Smooth muscle cell of the pulmonary artery (primary cell): ENCODE measurements at places on chromosomes 7 and 10. TPM values are rescaled to one million over a fixed set of nuclear protein-coding genes. Genes with fewer than 3 reads are reported as not detected.

Gene GHRHR
- not detected in 2 replicates for total RNA-seq

Gene FGL2
- 86.5 and 91.3 TPM in 2 replicates for total RNA-seq

Gene DUSP5
- 11.0 and 15.8 TPM in 2 replicates for total RNA-seq

Gene SGMS1
- total RNA-seq, result 36.4 and 47.2 TPM in 2 replicates

Gene ZFAND2A
- 12.2 and 13.6 TPM in 2 replicates for total RNA-seq

Gene PLAC9
- 8.0 and 18.2 TPM in 2 replicates for total RNA-seq

Gene DNAJC1
- total RNA-seq, result 58.9 and 62.0 TPM in 2 replicates

Gene CDK14
- 35.8 and 59.9 TPM in 2 replicates for total RNA-seq

Gene SFRP5
- total RNA-seq, result 0.36 TPM in 1 of 2 replicates, not detected in the other

Gene PLEKHS1
- total RNA-seq, result not detected in 2 replicates

Gene PIP4K2A
- 23.2 and 36.0 TPM in 2 replicates for total RNA-seq

Gene C10orf95
- not detected in 2 replicates for total RNA-seq

Gene ANKRD61
- total RNA-seq, result 0.13 TPM in 1 of 2 replicates, not detected in the other

Gene SPDYE6
- not detected in 2 replicates for total RNA-seq

Gene MYOZ1
- total RNA-seq, result 0.20 and 0.33 TPM in 2 replicates

Gene LRIT1
- total RNA-seq, result not detected in 2 replicates

Gene NAT16
- not detected in 2 replicates for total RNA-seq

Gene IDI1
- 61.5 and 62.4 TPM in 2 replicates for total RNA-seq

Gene CYTH3
- total RNA-seq, result 42.6 and 63.0 TPM in 2 replicates

Gene CAMK2B
- 0.26 and 0.63 TPM in 2 replicates for total RNA-seq

Gene TAS2R41
- total RNA-seq, result not detected in 2 replicates

Gene SKAP2
- 8.2 and 19.0 TPM in 2 replicates for total RNA-seq

Gene UNC5B
- total RNA-seq, result 38.6 and 84.2 TPM in 2 replicates

Gene BLNK
- total RNA-seq, result 0.07 TPM in 1 of 2 replicates, not detected in the other

Gene PAX4
- total RNA-seq, result not detected in 2 replicates

Gene SSC4D
- total RNA-seq, result 0.40 and 0.65 TPM in 2 replicates

Gene RFC2
- 8.3 and 8.9 TPM in 2 replicates for total RNA-seq

Gene CELF2
- total RNA-seq, result 18.1 and 39.4 TPM in 2 replicates

Gene IQUB
- 0.63 and 0.85 TPM in 2 replicates for total RNA-seq

Gene VWA2
- total RNA-seq, result not detected in 2 replicates

Gene SH2D4B
- total RNA-seq, result 0.07 TPM in 1 of 2 replicates, not detected in the other

Gene PDE1C
- total RNA-seq, result 52.9 and 89.5 TPM in 2 replicates

Gene COL17A1
- total RNA-seq, result 0.20 and 1.1 TPM in 2 replicates

Gene ANKRD22
- total RNA-seq, result 0.07 TPM in 1 of 2 replicates, not detected in the other
